ENCODE measurements at places on chromosomes 11 and 22.

GRCh38 chr11:80722629-80723028, 1281.8 kb upstream of the TENM4 start:
- no peak for DNase-seq

GRCh38 chr11:86091566-86091965, 22.7 kb upstream of the PICALM start:
- no peak for DNase-seq

DNA sequence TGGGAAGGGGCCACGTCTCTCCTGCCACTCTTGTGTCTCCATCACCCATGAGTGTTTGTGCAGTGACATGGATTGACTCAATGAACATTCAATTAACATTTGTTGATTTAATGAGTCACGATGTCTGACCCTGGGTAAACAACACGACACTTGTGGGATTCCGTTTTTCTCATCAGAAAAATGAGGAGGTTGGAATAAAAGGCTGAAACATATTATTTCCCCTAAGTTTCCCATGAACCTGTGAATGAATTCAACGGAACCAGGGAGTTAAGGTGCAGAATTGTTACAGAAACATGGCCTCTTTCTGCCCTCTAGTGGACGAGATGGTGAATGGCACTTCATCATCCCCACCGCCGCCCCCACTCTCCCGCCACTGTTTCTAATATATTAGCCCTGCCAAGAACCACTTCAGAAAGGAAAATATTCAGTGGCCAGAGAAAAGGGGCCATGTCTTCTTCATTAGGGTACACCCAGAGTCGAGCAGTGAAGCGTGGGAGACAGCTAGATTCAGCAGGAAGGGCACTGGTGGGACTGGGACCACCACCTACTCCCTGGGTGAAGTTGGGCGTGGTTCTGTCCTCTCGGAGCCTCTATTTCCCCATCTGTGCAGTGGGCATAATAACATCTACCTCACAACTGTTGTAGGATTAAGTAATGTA, 46.3 kb upstream of the SYT13 start:
- DNase-seq, result peak; percentile 24

DNA sequence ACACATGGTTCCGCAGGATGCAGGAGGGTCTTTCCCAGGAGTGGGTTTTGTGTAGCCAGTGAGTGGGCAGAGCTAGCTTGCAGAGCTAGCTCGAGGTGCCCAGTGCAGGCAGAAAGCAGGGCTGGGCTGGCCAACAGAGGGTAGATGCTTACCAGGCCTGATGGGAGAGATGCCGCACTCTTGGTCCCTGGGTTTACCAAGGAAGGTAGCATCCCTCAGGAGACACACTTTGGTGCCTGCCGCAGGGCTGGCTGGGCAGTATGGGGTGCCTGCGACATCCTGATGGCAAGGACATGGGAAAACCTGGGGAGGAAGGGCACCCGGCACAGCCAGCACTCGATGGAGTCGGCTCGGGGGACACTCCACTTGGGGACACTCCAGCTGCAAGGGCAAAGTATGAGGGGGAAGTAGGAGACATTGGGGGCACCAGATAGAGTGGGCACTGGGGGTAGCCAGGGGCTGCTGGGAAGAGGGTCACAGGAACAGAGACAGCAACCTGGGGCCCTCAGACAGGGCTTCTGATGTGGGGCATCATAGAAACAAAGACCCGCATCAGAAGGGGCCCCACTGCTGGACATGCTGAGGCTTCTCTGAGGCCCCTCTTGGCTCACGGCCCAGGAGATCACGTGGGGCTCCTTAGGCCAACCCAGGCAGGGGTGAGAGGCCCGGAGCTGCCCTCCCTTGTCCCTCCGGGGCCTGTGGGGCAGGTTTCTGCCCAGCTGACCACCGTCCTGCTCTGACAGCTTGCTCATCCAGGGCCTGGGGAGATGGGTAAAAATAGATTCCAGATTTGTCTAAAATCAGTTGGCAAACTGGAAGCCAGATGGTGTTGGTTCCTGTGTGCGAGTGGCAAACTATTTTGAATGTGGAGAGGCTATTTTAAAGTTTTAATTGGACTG, 89.8 kb downstream of the MORC2 start:
- peak; percentile 28 for DNase-seq

- DNase-seq, result no peak
Observed at GRCh38 chr11:19895776-19896175, 183.1 kb downstream of the NAV2 start.

- no peak for DNase-seq
Observed at GRCh38 chr11:112504056-112504455, 243.4 kb upstream of the PLET1 start.

DNA sequence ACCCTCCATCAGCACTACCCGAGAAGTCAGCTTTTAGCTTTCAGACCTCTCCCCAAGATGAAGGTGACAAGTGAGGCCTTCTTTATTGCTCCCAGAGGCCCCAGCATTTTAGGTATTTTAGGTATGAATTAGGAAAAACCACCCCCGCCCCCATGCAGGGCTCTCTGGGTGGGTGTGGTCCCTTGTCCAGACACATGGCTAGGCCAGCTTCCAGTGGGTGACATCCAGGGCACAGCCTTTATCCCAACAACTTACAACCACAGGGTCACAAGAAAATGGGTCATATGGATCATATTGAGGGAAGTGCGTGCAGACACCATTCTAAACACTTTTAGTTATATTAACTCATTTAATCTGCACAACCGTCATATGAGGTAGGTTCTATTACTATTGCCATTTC, 42.1 kb downstream of the RIBC2 start:
- no peak for DNase-seq

DNA sequence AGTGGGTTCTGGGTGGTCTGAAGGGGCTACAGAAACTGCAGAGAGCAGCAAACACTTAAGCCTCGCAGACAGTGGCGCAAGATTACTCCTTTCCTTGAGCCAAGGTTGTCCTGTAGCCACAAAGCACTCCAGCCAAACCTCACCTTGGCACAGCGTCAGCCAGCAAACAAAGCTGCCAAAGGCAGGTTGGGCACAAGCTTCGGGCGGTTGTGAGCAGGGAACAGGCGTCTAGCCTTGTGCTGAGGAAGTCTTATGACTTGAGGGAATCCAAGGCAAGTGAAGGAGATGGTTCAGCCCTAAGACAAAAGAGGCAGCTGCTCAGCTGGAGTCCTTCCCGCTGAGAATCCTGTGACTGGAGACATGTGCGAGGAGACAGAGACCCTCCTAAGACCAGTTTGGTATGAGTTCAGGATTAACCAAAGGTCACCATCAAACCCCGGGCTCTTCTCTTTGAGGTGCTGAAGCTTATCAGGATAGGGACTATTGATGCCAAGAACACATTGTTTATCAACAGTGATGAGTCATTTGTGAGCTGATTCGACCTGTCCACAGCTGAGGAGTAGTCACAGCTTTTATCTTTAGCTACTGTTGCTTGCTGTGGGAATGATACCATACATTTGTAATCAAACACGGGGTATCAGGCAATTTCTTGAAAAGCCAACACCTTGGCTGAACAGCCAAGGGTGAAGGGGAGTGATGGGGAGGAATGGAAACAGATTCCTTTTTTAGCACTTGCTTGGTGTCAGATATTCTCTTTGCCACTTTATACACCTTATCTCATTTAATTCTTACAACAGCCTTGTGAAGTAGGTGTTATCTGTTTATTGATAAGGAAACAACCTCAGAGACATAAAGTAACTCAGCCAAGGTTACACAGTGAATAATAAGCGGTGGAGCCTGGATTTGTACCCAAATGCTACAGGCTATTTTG, 4.6 kb downstream of the ADM start:
- peak; percentile 74 for DNase-seq

GRCh38 chr11:2376751-2377451, at the start of gene CD81:
TSS of gene CD81 (plus strand) at chr11:2377310. CDS start at chr11:2377550, 240 bp downstream.
- no peak for DNase-seq

DNA sequence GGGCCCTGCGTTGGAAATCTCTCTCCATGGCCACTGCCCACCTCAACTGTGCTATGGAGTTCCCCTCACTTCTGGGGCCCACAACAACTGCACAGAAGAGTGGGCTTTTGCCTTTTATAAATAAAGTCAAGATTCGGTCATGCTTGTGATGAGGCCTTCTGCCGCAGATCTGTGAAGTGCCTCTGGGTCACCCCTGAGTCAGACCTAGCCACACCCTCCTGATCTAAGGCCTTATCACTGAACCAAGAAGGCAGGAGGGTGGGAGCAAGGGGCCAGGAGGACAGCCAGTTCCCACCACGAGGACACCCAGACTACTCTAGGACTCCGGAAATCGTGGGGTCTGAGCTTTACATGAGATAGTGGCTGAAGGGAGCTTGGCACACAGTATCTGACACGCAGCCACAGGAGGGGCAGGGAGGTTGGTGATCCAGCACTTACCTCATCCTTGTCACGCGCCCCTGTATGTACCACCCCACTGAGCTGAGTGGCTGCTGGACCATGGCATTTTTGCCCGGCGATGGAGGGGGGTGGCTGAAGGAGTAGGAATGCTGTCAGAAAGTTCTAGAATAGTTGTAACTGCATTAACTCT, 115.7 kb downstream of the ABTB2 start:
- no peak for DNase-seq

DNA sequence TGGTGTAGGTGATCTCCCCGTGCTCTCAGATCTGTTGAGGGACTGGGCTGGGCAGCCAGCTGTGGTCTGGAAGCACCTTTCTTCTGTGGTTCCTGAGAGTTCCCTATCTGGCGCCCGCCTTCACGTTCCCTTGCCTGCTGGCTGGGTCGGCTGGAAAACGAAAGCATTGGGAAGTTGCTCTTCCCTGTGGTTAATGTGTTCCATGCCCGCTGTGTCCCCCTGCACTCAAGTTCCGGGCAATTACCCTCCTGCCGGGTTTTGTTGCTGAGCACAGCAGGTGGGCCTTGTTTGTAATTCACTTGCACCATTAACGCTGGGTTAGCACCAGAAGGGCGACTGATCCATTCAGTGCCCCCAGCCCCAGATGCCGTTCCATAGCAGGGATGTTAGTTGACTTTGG, 134.1 kb downstream of the GRIK4 start:
- no peak for DNase-seq

- no peak for DNase-seq
Observed at GRCh38 chr11:131582021-131582525, 211.7 kb downstream of the NTM start.

DNA sequence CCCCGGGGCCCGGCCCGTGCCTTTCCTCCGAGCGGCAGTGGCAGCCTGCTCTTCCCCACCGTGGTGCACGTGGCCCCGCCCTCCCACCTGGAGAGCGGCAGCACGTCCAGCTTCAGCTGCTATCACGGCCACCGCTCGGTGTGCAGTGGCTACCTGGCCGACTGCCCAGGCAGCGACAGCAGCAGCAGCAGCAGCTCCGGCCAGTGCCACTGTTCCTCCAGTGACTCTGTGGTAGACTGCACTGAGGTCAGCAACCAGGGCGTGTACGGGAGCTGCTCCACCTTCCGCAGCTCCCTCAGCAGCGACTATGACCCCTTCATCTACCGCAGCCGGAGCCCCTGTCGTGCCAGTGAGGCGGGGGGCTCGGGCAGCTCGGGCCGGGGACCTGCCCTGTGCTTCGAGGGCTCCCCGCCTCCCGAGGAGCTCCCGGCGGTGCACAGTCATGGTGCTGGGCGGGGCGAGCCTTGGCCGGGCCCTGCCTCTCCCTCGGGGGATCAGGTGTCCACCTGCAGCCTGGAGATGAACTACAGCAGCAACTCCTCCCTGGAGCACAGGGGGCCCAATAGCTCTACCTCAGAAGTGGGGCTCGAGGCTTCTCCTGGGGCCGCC, 11.9 kb downstream of the C22orf31 start:
- DNase-seq, result no peak

GRCh38 chr11:126598344-126599216, 243.1 kb downstream of the ST3GAL4 start:
- DNase-seq, result no peak

DNA sequence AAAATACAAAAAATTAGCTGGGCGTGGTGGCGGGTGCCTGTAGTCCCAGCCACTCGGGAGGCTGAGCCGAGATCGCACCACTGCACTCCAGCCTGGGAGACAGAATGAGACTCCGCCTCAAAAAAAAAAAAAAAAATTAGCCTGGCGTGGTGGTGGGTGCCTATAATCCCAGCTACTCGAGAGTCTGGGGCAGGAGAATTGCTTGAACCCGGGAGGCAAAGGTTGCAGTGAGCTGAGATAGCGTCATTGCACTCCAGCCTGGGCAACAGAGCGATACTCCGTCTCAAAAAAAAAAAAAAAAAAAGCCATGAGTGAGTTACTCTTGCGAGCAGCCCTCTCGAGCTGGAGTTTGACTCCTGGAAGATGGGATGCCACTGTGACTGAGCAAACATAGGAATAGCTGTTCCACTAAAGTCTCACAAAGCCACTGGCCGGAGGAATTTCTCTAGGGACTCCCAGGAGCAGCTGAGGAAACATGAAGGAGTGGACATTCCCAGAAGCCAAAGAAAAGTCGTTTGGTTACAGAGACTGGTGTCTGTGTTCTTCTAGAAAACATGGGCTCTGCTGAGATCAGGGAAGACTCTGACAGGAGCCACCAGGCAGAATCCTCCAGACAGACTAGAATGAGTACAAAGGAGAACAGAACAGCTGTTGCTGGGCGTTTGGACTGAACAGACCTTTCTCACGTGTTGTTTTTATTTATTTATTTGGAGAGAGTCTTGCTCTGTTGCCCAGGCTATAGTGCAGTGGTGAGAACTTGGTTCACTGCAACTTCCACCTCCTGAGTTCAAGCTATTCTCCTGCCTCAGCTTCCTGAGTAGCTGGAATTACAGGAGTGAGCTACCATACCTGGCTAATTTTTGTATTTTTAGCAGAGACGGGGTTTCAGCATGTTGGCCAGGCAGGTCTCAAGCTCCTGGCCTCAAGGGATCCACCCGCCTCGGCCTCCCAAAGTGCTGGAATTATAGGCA, 32.4 kb upstream of the MYH9 start:
- no peak for DNase-seq

DNA sequence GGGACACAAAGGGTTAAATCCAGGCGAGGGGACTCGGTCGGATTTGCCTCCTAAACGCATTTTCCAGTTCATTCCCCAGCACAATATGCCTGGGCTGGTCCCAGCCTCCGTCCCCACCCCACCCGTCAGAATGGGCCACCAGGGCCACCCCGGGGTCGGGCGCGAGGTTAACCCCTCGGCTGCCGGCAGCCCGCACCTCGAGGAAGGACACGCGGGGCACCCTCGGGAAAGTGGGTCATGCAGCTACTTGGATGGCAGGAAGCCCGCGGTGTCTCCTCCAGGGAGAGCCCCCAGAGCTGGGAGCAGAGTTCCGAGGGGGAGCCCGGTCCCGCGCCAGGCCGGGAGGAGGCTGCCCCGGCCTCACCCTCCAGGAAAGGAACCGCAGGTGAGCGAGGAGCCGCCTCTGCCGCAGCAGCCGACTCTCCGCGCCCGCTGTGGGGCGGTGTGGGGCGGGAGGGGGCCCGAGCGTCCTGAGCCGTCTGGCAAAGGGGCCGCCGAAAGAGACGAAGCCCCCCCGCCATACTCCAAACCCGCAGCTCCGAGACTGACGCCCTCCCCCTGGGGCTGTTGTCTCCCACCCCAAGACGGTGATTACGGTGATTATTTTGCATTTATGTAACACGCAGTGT, 1.4 kb downstream of the NECTIN1 start:
- DNase-seq, result no peak

DNA sequence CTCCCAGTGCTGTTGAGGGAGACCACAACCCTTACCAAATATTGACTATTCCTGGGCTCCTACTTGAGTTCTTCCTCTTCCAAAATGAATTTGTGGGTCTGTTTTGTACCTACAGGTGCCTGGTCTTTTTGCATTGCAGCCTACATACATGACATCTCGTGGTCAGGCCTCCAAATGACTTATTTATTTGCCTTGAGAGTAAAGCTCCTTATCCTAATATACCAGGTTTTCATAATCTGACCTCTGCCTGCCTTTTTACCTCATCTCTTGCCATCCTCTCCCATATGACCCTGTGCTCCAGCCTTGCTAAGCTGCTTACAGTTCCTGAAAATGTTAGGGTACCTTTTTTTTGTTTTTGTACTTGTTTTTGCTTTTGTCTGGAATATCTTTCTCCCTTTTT, 130.4 kb downstream of the UVRAG start:
- DNase-seq, result no peak

Measured in HepG2 (cell line).